DMS 273 treated with DMSO at 0.1 percent for 48 hours (cell line): ENCODE measurements at places on chromosomes 6 and 20.

- no peak for DNase-seq
These were observed 153.4 kb downstream of the COL12A1 start for GRCh38 chr6:75052491-75052890.

DNA sequence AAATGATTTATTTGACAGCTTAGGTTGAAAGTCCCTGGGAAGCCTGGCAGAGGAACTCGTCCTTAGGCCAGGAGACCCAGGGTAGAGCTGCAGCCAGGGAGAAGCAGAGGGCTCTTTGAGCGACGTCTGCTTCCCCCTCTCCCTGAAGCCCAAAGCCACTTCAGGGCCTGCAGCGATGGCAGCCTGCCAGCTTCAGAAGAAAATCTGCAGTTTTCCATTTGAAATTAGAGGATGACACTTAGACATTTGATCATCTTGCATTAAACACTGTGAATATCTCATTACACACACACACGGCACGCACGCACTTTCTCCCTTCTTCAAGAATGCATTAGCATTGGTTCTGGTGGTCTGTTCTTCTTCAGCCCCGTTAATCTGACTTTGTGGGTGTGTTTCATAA lies 96.5 kb downstream of the PLEKHG1 start:
- no peak for DNase-seq

DNA sequence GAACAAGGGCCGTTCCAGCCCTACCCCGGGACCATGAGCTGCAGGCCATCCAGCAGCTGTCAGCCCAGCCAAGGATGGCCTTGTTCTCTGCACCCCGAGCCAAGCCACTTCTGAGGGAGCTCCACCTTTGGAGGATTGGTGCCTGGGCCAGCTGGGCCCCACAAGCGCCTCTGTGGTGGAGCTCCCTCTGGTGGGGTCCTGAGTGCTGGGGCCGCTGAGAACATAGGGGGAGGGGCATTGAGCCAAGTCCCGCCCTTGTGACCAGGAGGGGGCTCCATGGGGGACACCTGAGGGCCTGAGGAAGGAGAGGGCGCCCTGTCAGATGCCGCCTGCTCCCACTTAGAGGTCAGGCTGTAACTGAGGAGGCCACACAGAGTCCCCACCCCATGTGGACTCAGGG lies 43.2 kb downstream of the YTHDF1 start:
- no peak for DNase-seq

DNA sequence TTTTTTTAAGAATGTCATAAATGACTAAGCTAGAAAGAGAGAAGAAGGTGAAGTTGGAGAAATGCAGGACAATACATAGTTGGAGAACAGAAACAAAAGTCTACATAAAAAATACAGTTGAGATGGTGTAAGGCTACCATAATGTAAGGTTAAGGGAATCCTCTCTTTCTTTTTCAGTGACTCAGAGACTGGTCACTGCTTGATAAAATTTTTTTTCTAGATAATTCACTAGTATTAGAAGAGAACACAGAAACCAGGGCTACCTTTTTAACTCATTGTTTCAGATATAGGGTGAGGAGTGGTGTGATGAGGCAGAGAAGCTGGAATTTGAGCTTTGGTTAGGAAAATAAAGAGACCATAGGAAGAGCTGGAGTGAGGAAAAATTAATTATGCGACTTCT lies 18.2 kb upstream of the EDN1 start:
- DNase-seq: no peak

DNA sequence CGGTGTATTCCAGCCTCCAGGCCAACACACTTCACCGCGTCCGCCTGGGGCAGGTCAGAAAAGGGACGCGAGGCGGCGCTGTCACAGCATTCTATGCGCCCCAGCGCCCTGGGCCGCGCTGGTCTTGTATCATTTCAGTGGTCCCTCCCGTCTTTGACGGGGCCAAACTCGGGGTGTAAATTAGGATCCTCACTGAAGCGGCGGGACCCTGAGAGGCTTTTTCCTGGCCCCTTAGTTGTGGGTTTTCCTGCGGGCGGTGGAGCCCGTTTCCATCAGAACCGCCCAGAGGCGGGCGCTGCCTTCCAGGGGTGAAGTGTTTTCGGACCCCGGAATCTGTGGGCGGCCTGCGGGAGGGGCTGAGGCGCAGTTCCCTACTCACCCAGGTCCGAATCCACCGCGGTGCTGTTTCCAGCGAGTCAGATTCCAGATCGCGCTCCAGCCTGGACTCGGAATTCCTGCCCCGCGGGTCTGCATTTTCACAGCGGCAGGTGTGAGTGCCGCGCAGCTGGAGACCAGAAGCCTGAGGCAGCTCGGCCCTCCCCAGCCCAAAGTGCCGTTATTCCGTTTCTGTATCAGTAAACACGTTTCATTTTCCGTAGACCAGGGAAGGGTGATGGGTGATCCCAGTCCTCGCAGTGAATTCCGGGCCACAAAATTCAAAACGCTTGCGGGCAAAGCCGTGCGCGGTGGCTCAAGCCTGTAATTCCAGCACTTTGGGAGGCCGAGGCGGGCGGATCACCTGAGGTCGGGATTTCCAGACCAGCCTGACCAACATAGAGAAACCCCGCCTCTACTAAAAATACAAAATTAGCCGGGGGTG lies 3.9 kb upstream of the MICB start:
- peak; percentile 15 for DNase-seq

GRCh38 chr6:45870531-45870930 lies 145.1 kb downstream of the CLIC5 start:
- no peak for DNase-seq

- no peak for DNase-seq
These were observed 85.5 kb downstream of the ARID1B start for GRCh38 chr6:156862711-156863110.

DNA sequence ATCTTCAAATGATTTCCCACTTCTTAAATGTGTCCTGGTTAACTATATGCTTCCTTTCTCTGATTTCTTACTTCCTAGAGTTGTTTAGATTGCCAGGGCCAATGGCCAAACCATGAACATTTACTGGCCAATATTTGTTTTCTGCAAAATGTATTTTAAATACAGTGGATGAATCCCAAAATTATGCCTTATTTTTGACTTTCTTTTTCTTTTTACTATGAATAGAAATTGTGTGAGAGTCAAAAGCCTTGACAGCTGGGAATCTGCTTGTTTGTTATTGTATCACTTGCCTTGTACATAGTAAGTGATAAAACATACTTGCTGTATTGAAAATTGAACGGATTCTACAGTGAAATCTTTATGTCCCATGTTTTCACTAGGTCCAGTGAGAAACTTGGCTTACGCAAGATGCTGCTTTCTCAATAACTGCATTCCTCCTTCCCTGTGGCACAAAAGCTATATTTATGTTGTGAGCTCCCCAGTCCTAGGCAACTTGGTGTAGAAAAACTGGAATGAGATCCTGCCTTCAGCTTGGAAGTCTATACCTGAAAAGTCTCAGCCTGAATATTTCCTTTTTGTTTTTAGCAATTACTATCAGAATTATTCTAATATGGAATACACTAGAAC lies 295.2 kb downstream of the EPHA7 start:
- no peak for DNase-seq

GRCh38 chr6:9610620-9611415 lies 804.1 kb downstream of the TFAP2A start:
- DNase-seq: no peak

DNA sequence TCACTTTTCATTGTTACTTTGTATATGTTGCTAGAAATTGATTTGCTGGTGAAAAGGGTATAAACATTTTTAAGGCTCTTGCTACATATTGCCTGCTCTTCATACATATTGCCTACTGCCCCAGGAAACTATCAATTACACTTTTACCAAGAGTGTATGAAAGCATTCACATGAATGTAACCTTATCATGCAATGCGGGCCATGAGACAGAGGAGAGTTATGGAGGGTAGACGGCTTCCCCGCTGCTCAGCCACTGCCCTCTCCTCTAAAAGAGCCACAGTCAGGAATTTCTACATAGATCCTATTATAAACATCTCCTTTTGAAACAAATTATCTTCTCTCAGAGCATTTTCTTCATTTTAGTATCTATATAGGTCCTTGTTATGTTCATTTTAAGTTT lies 264.4 kb downstream of the ESR1 start:
- DNase-seq: no peak

DNA sequence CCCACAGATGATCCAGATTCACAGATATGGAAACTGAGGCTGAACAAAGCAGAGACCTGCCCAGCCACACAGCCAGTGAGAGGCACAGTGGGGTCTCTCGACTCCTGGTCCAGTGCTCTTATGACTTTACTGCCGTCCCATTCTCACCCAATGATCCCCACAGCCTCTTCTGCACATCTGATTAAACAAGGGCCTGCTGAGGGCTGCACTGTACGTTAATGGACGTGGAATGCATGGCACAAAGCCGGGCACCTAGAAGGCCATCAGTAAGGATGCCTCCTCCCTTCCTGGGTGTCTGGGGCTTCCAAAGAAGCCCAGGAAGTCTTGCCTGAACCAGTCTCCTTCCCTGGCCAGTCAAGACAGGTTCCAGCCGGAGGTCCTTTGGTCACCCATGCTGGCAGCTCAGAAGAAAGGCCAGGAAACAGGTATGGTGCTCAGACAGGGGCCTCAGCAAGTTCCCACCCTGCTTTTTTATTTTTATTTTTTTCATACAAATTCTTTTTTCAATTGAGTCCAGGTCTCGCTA lies 3.8 kb downstream of the TFEB start:
- no peak for DNase-seq

DNA sequence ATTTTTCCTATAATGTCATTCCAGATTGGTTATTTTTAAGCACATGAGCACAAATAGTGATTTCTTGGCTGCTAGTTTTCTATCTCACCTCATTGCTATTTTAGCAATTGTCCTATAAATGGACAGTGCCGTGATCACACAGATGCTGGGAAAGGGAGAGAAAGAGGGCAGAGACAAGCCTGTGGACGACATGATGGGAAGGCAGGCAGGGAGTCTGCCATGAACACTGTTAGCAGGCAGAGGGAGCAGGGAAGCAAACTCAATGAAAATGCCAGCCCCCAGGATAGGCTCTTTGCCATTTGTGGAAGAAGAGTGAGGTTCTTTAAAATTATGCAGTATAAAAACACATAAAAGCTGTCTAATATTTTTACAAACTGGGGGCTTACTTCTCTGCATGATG lies 96.8 kb downstream of the ADTRP start:
- no peak for DNase-seq

GRCh38 chr6:33201935-33202334 lies 1.3 kb downstream of the SLC39A7 start:
- no peak for DNase-seq

GRCh38 chr6:53496797-53497375 lies 48.0 kb downstream of the GCLC start:
- DNase-seq: no peak

- no peak for DNase-seq
These were observed 21.3 kb upstream of the CST3 start for GRCh38 chr20:23658989-23659609.

DNA sequence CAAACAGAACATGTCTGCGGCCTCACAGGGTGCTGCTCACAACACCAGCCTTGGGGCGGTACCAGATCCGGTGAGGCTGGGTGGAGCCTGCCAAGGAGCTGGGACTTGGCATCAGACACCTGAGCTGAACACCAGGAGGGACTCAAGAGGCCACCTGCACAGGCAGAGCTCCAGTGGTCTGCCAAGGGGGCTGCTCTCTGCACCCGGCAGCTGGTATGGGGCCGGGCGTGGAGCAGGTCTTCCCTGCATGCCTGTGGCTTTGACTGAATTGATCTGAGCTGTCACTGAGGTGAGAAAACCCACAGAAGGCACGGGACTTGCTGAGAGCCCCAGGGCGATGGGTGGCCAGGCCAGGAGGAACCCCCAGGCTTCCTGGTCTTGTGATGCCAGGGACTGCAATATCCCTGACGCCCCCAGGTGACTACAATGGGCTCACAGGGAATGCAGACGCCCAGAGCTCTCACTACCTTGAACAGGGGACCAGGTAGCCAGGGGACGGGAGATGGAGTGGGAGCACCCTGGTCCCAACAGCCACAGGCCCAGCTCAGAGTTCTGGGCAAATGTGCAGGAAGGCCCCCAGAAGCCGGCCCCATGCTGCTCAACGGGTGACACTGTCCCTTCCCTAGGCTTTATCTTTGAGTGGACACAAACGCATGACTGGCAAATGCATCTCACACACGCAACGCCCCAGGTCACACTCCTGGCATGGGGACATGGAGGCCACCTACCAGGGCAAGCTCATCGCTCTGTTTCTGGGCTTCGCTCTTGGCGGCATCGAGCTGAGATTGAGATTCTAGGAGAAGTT lies 48.2 kb downstream of the DSTN start:
- no peak for DNase-seq

- DNase-seq: no peak
These were observed 238.9 kb downstream of the MAFB start for GRCh38 chr20:40449974-40450616.

DNA sequence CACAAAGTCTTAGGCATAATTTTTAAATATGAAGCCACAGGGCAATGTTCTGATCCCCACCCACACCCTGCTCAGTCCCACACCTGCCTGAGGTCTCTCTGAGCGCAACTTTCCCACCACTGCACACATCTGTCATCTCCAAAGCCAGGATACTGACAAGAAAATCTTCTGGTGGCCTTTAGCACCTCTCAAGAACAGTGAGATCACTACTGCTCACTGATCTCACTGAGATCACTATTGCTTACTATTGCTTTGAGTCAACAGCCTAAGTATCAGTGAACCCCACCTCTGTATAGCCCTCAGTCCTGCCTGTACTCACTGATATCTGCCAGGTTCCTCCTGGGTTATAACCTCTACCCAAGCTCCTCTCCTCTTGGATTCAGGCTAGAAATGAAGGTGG lies 6.4 kb downstream of the TNFRSF21 start:
- DNase-seq: no peak

- no peak for DNase-seq
These were observed 4.8 kb downstream of the TAAR5 start for GRCh38 chr6:132584698-132585097.

DNA sequence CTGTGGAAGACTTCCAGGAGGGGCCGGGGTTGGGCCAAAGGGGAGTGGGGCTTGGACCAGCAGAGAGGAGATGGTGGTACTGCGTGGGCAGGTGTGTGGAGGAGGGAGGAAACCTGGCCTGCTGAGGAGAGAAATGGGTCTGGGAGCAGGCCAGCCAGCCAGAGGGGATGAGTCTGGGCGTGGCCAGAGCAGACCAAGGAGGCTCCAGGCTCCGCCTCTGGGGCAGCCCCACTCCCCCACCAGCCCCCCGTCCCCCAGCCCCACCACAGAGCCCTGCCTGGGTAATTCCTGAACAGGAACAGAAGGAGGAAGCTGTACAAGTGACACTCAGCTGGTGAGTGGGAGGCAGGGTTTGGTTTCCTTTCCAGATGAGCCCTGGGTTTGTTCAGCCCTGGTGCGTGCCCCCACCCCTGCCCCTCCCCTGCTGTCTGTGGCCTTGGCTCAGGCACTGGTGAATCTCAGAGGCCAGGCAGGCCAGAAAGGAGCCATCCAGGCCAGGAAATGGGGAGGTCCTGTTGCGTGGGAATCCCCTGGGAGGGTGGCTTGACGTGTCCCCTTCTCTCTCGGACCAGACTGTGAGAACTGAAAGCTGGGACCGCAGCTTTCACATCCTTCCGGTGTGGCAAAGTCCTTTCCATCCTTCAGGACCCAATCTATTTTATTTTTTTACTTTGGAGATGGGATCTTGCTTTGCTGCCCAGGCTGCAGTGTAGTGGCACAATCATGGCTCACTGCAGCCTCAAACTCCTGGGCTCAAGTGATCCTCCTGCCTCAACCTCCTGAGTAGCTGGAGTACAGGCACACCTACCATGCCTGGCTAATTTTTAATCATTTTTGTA lies 9.4 kb upstream of the SRC start:
- no peak for DNase-seq
